ENCODE measurements at places on chromosomes 4 and X.

DNA sequence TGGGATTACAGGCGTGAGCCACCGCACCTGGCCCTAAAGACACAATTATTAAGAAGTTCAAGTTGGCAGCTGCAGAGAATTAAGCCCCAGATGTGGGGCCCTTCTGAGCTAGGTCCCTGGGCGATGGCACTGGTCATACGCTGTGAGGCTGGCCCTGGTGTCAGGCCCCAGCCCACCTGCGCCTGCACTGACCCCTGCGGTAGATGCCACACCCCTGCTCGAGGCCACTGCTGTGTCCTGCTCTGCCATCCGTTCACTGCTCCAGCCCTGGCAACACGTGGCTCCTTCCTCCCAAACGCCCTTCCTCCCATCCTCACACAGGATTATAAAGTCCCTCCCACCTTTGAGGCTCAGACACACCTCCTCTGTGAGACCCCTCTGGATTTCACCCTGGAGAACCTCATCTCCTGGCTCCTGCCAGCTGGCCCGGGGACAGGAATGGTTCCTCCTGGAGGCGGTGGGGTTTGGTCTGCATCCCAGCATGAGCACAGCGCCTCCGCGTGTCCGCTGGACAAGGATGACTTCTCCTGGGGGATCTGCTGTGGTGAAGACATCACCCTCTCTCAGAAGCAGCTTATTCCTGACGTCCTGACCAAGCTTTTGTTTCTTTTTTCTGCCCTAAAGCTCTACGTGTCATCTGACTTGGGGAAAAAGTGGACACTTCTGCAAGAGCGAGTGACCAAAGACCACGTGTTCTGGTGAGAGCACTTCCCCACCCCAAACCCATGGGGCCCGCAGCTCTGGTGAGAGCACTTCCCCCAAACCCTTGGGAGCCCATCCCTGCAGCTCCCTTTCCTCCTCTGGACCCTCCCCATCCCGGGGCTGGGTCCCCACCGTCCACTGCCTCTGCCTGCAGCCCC lies 219.0 kb upstream of the PSAPL1 start:
- no peak for DNase-seq

GRCh38 chr4:166259081-166259480 lies 386.0 kb downstream of the TLL1 start:
- no peak for DNase-seq

- no peak for DNase-seq
Measured at GRCh38 chr4:36054694-36055422, 189.5 kb downstream of the ARAP2 start.

GRCh38 chr4:98416844-98417243 lies 155.7 kb downstream of the RAP1GDS1 start:
- no peak for DNase-seq

GRCh38 chr4:161121451-161121850 lies 1042.3 kb downstream of the FSTL5 start:
- no peak for DNase-seq

- DNase-seq: no peak
Measured at GRCh38 chr4:72953571-72953970, 115.9 kb downstream of the COX18 start.

DNA sequence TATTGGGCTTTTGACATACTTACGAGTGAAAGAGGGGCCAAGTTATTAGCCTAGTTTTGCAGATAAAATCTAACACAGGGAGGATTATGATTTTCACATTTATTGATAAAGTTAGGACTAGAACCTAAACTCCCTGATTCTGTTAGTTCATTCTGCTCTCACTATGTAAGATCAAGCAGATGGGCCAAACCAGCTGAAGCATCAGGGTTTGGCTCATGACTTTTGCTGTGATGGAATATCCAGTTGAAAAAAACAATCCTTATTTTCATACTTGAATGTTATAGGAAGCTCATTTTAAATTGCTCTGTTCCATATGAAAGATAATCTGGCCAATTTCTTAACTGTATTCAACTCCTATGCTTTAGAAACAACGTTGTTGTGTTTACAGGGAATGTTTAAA lies 21.2 kb downstream of the SPRY1 start:
- DNase-seq: no peak

DNA sequence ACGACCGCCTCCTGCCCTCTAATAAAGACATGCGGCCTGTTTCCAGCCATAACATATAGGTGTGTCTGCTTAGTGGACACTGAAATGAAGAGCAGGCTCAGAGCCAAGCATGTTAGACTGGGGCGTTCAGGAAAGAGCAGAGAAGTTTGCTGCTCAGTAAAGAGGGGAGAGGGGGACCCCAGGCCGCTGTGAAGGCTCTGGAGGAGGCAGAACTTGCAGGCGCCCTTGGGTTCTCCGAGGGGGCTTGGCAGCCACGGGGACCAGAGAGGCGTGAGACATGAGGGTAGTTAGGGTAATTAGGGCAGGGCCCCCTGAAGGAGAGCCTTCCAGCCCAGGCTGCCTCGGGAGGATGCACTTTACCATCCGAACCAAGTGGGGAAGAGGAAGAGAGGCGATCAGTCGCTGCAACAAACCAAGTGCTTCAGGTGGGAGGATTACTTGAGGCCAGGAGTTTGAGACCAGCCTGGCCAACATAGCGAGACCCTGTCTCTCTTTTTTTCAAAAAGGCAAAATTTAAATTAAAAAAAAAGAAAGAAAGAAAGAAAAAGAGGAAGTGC lies 46.6 kb upstream of the CDKN2AIP start:
- peak; percentile 51 for DNase-seq

GRCh38 chr4:184500748-184501589 lies 26.6 kb upstream of the IRF2 start:
- DNase-seq: no peak

DNA sequence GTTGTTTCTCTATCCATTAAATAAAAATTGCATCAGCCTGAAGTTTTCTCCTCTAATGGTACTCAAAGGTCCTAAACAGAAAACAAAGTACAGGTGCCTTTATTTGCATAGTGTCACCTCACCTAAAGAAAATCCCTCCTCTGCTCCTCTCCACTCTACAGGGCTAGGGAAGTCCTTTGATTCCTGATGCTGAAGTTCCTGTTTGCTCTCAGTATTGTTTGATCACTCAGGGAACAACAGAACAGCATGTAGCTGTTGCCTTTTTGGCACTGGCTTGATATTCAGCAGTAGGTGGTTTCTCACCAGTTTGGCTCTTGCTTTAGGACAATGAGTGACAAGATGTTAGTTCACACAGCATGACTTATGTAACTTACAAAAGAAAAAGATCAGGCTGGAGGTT lies 156.2 kb upstream of the SLC7A11 start:
- no peak for DNase-seq

DNA sequence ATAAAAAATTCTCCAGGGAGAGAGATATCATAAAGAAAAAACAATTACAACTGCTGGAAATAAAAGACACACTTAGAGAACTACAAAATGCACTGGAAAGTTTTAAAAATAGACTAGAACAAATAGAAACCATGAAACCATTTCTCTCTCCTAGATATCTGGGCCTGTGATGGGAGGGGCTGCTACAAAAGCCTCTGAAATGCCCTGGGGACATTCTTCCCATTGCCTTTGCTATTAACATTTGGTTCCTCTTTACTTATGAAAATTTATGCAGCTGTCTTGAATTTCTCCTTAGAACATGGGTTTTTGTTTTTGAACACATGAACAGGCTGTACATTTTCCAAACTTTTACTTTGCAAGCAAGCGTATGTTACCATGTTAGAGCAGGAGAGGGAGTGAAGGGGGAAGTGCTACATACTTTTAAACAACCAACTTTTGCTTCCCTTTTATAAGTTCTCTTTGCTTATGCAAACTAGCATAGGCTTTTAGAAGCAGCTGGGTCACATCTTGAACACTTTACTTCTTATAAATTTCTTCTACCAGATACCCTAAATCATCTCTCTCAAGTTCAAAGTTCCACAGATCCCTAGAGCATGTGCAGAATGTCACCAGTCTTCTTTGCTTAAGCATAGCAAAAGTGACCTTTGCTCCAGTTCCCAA lies 47.9 kb upstream of the PACRGL start:
- no peak for DNase-seq

DNA sequence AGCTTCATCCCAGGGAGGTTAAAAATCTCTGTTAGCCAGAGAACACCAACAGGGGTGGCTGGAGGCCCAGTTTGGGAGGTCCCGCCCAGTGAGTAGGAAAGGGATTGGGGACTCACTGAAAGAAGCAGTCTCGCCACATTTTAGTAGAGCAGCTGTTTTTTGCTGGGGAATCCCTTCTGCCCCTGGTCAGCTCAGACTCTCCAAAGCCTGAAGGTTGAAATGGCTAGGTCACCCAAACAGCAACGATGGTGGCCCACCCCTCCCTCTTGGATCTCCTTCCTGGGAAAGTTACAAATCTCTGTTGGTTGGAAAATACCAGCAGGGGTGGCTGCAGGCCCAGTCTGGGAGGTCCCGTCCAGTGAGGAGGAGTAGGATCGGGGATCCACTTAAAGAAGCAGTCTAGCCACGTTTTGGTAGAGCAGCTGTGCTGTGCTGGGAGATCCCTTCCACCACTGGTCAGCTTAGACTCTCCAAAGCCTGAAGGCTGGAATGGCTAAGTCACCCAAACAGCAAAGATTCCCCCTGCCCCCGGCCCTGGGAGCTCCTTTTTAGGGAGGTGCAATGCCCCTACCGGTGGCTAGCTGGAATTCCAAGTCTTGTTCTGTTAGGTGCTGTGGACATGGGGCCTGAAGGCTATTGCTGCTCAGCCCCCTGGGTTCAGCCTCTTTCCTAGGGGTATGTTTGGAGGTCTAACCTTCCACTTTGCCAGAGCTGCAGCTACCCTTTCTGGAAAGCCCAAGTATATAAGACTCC lies 40.0 kb upstream of the TEX13A start:
- no peak for DNase-seq

GRCh38 chr4:140137671-140138070 lies 16.3 kb downstream of the MAML3 start:
- no peak for DNase-seq

Data from suprapubic skin (tissue), 4 donors.